ENCODE measurements at places on chromosomes 4 and X.

DNA sequence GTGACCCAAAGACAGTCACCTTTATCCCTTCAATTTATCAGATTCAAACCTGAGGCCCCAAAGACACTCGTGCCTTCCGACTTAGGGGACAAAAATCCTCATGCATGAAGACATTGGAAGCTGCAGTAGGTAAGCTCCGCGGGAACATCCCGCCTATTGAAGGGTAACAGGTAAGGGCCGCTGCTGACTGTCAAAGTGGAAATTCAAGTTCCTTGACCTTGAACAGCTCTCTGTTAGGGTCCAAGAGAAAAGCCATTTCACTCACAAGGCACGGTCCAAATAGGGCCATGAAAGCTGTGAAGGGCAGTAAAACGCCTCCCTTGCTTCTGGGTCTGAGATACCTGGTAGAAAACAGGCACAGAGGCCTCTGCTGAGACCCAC, 34.2 kb downstream of the CCDC149 start:
- DNase-seq = no peak

- no peak for DNase-seq
These were observed 23.8 kb downstream of the IQCM start for GRCh38 chr4:149791851-149792250.

DNA sequence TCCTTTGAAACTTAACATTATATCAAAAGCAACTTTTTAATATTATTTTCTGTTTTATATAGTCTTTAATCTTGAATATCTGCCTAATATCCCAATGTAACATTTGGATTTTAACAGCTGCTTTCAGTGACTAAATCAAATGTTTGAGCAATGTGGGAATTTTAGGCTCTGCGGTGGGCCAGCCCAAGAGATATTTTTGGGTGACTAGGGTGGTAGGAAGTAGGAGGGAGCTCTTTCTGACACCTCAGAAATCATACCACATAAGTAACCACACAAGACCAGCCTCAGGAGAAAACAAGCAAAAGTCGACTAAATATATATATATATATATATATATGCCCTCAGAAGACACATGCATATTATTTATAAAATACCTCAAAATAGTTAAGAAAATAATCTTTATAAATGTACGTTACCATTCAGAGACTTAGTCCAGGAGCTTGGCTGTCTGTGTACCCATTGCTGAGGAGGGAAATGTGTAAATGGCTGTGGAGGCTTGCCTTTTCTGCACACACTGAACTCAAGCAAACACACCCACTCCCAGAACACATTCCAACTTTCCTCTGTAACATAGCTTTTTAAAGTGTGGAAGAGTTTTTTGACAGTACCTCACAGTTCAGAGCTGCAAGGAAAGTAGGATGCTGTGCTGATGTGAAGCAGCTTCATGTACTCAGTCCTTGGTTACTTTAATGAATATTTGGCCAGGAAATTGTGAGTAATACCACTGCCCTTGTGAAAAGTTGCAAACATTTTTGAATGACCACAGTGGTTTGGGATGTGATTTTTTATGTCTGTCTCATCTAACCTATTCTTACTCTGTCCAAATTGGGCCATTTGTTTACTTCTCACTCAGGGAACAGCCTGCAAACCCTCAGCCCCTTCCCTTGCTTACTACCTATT, at the start of gene RTL3:
TSS of gene RTL3 (minus strand) at position 484 of the 900 bp plus-strand sequence. CDS start 908 bp downstream, outside the sequence.
- DNase-seq = no peak

- DNase-seq = no peak
These were observed 87.3 kb upstream of the TET2 start for GRCh38 chr4:105059337-105059736.

- no peak for DNase-seq
These were observed 27.8 kb upstream of the LIMCH1 start for GRCh38 chr4:41510179-41510578.

- no peak for DNase-seq
These were observed 159.0 kb downstream of the DCLK2 start for GRCh38 chr4:150237110-150237872.

- DNase-seq = no peak
These were observed 79.1 kb downstream of the AMOT start for GRCh38 chrX:112761242-112762207.

DNA sequence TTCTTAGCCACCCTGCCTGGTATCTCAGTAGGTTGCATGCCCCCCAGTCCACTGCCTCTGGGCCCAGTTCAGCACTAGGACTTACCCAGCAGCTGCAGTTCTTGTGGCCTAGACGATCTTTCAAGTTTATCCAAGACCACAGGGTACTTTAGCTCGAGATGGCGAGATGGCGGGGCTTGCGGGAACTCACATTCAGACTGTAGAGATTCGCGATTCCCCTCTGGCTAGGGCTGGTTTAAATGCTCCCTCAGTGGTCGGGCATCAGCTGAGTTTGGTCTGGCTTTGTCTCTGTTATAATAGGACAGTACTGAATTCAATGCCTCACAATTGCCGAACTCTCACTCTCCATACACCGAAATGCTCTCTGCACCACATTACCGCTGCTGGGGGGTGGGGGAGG, 18.4 kb upstream of the RFC1 start:
- no peak for DNase-seq

- DNase-seq = no peak
These were observed 6.2 kb downstream of the MSX1 start for GRCh38 chr4:4865705-4866123.

- no peak for DNase-seq
These were observed 21.6 kb downstream of the CLNK start for GRCh38 chr4:10662937-10663336.

- DNase-seq = no peak
These were observed 62.5 kb downstream of the SLAIN2 start for GRCh38 chr4:48403779-48404178.

- DNase-seq = peak; percentile 77
These were observed 26.8 kb downstream of the PRPS1 start for GRCh38 chrX:107654872-107655761.

GRCh38 chr4:6824071-6824470, 41.5 kb downstream of the KIAA0232 start:
- no peak for DNase-seq

- peak; percentile 77 for DNase-seq
These were observed 71.2 kb downstream of the SUPT20HL2 start for GRCh38 chrX:24242649-24243175.

DNA sequence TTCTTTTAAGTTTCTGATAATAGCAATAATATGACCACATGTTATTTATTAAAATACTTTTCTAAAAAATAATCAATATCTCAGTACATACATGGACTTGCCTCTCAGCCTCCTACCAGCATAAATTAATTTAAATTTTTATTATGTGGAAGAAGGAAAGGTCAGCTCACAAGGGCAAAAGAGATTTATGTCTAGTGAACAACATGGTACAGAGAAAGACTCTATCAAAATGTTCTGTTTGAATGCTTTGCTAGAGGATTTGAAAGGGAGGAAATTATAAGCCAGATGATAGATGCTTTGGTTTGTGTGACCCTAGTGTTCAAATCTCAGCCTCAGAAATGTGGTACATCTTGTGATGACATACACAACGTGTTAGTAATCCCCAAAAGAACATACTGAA, 94.3 kb downstream of the DKK2 start:
- no peak for DNase-seq

GRCh38 chr4:61827907-61828391, 627.8 kb downstream of the ADGRL3 start:
- no peak for DNase-seq

DNA sequence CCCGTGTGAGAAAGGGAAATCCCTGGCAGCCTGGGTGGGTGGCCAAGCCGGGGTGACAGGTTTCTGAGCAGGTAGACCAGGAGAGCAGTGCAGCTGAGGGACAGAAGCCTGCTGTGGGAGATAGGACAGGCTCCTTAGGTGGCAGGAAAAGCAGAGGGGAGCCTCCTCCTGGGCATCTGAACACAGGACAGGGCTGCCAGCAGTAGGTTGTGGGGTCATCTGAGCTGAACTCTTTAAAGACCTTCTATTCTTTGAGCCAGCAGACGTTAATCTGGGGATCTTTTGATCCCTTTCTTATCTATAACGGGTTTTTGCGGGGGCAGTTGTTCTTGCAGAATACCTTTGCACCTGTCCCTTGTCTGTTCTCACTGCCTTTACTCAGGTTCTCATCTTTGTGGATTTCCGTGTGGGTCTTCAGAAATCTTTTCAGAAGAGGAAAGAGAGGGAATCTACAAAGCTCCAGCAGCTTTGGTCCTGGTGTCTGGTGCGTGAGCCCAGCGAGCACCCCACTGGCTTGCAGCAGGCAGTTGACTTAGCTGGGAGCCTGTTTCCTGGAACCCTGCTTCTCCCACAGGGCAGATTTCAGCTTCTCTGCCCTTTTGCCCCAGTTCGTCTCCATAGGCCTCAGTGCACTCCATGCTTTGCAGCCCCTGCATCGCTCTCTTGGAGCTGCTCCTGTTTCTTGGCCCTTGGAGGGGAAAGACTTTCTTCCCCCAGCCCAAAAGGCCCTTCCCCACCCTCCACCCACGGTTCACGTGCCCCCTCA, 35.8 kb upstream of the TADA2B start:
- DNase-seq = no peak

- DNase-seq = no peak
These were observed 185.1 kb downstream of the ARHGAP6 start for GRCh38 chrX:11480626-11481025.

GRCh38 chr4:154471032-154471431, 20.6 kb downstream of the DCHS2 start:
- DNase-seq = no peak

DNA sequence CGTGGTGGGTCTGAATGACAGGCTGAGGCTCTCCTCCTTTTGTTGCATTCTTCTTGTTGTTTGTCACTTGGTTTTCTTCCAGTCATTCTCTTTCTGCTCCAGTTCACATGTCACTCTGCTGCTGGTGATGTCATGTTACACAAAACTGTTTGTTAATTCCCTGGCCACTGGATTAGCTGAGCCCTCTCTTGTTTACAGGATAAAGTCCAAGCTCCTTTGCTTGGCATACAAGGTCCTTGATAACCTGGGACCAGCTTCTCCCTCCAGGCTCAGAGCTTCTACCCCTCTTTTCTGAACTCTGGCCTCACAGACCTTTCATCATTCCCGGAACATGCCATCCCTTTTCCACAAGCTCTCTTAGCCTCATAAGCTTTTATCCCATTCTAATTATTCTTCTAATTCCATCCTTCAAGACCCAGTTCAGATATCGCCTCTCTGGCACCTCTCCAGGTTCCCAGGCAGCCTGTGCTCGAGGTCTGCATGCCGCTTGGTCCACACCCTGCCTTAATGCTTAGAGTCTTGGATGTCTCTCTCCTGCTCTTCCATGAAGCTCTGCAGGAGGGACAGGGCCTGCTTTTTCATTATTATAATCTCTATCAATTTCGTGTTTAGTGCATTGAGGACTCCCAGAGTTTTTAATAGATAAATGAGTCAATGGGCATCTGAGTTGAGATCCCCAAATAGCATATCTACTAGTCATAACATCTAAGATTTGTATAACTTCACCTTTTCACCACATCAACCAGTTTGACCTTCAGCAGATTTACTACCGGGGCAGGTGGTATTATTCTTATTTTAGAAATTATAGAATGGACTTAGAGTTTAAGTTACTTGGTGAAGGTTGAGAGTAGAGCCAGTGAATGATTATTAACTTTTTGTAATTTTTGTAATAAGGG, 98.7 kb downstream of the TMEM131L start:
- DNase-seq = no peak

GRCh38 chr4:73631565-73632226, 11.5 kb upstream of the RASSF6 start:
- no peak for DNase-seq

- DNase-seq = no peak
These were observed 113.7 kb downstream of the BMP15 start for GRCh38 chrX:51024106-51024696.

GRCh38 chrX:41055740-41056139, 29.5 kb upstream of the USP9X start:
- DNase-seq = no peak

- DNase-seq = no peak
These were observed 186.4 kb downstream of the BCOR start for GRCh38 chrX:39911278-39911897.

- DNase-seq = no peak
These were observed 54.4 kb upstream of the SMAD1 start for GRCh38 chr4:145427221-145427620.

GRCh38 chr4:163554870-163555465, 60.5 kb downstream of the TMA16 start:
- no peak for DNase-seq

All from coronary artery (tissue), 2 donors.